Prostate gland (tissue), 2 donors: ENCODE measurements at places on chromosomes 1 and 21. TPM values are rescaled to one million over a fixed set of nuclear protein-coding genes. Genes with fewer than 3 reads are reported as not detected.

ANKRD65 gene
- 33.7 TPM for total RNA-seq

FCRL6 gene
- not detected for total RNA-seq

FLG2 gene
- total RNA-seq, result 0.36 TPM

PADI2 gene
- total RNA-seq, result 5.0 TPM

TMEM52 gene
- 43.3 TPM for total RNA-seq

C1orf74 gene
- total RNA-seq, result 6.8 TPM

KCNN3 gene
- 3.0 TPM for total RNA-seq

SYT14 gene
- total RNA-seq, result 6.0 TPM

ESRRG gene
- 16.2 TPM for total RNA-seq

SHISA4 gene
- total RNA-seq, result 24.5 TPM

THEMIS2 gene
- total RNA-seq, result 140 TPM

FMO1 gene
- 0.28 TPM for total RNA-seq

NPHS2 gene
- total RNA-seq, result not detected

RBP7 gene
- 23.5 TPM for total RNA-seq

HDGF gene
- total RNA-seq, result 124 TPM

RGSL1 gene
- 1.2 TPM for total RNA-seq

DENND4B gene
- total RNA-seq, result 18.1 TPM
